ENCODE measurements at places on chromosomes 1 and 21. TPM values are rescaled to one million over a fixed set of nuclear protein-coding genes. Genes with fewer than 3 reads are reported as not detected.

PAQR6 gene
- 1.2 TPM for total RNA-seq

EFNA1 gene
- 15.3 TPM for total RNA-seq

MYOM3 gene
- total RNA-seq: 302 TPM

CD1E gene
- 0.18 TPM for total RNA-seq

TFF3 gene
- 3.1 TPM for total RNA-seq

HEYL gene
- 19.5 TPM for total RNA-seq

DENND2C gene
- total RNA-seq: 7.4 TPM

LMX1A gene
- 0.84 TPM for total RNA-seq

LYPLA2 gene
- total RNA-seq: 23.5 TPM

LRRC38 gene
- total RNA-seq: 11.9 TPM

AGBL4 gene
- total RNA-seq: 0.13 TPM

BECN2 gene
- 0.09 TPM for total RNA-seq

ZNF692 gene
- total RNA-seq: 18.8 TPM

LRRC53 gene
- total RNA-seq: not detected

Measured in muscle of leg (tissue), 16 donors.